ENCODE measurements at places on chromosomes 1 and 21.

GRCh38 chr1:12587981-12588640 lies 29.9 kb downstream of the DHRS3 start:
- no peak for DNase-seq

GRCh38 chr1:245896258-245896657 lies 610.8 kb downstream of the SMYD3 start:
- DNase-seq, result no peak

DNA sequence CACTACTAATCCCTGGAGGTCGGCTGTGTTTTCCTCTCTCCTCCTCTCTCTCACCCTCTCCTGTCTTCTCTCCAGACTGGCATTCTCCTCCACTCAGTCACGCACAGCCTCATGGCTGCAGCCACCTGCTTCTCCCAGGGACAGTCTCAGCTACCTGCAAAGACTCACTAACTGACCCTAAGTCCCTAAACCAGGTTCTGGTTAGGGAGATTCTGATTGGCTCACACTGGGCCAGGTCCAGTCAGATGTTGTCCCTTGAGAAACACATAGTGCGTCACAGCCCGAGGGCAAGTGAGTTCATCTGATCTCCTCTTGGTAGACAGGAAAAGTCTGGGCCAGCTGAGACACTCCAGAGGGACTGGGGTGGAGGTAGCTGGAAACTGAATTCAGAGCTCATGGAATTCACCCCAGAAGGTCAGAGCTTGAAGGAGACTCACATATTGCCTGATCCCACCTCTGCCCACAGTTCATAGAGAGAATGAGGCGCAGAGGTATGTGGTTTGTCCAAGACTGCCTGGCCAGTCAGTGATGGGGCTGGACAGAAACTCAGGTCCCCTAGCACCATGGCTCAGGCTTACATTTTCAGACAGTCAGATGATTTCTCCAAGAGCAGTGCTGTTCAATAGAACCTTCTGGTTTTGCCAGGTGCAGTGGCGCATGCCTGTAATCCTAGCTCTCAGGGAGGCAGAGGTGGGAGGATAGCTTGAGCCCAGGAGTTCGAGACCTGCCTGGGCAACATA lies 40.4 kb upstream of the RPL11 start:
- peak; percentile 52 for DNase-seq

DNA sequence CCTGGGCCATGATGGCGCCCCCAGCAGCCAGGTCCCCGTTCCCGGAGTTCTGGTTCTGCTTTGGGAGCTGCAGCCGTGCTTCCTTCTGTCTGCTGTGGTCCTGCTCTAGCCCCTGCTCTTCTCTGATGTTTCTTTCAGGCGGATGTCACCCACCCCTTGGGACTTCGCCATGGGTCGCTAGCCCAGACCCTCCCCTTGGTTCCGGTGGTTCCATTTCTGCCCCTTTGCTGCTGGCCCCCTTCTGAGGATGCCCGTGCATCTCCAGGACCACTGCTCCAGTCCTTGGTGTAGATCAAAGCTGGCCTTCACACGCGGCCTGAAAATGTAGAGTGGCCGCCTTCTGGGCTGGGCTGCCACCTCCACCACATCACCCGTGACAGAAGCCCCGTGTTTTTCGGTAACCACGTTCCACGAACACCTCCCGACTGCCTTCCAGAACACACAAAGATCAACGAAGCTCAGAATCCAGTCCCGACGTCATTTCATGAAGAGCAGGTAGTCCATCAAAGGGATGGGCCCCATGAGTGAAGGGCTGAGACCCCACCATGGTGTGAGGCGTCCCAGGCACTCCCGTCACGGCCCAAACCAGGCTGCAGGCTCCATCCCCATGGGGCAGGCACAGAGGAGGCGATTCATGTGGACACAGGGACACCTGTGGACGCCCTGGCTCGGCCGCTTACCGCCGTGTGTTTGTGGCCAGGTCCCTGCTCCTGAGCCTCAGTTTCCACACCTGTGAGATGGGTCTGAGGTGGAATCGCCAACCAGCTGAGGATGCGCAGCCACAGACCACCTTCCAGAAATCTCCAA lies 24.4 kb downstream of the KRTAP10-1 start:
- DNase-seq, result no peak

GRCh38 chr1:114097109-114097508 lies 56.6 kb downstream of the SYT6 start:
- no peak for DNase-seq

GRCh38 chr1:112991402-112992120 lies 35.6 kb upstream of the SLC16A1 start:
- peak; percentile 10 for DNase-seq

DNA sequence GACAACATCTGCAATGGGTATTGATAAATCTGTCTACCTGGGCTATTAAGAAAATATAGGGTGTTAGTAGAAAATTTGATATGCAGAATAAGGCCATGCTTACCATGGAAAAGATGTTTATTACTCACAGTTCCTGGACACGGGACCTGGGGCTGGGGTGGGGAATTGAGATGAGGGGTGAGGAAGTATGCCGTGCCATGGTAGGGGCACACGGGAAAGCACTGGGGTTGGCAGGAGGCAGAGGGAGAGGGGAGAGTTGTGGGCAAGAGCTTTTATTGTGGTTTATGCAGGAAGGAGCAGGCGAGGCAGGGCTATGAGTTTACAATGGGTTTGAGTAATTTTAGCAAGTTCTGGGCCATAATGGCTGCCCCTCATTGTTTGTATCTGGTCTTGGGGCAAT lies 493.8 kb downstream of the SIPA1L2 start:
- no peak for DNase-seq

- DNase-seq, result no peak
These were observed 295.5 kb upstream of the KAZN start for GRCh38 chr1:14303011-14303410.

Measured in adipocyte (in vitro differentiated cells).